Fibroblast of lung (primary cell): ENCODE measurements at places on chromosomes 5 and 9. TPM values are rescaled to one million over a fixed set of nuclear protein-coding genes. Genes with fewer than 3 reads are reported as not detected.

GRCh38 chr9:97804059-97804365, 49.0 kb upstream of the FOXE1 start:
- no peak for DNase-seq

GRCh38 chr5:122751293-122751782, 23.5 kb upstream of the SNX2 start:
- DNase-seq: peak; percentile 75

DNA sequence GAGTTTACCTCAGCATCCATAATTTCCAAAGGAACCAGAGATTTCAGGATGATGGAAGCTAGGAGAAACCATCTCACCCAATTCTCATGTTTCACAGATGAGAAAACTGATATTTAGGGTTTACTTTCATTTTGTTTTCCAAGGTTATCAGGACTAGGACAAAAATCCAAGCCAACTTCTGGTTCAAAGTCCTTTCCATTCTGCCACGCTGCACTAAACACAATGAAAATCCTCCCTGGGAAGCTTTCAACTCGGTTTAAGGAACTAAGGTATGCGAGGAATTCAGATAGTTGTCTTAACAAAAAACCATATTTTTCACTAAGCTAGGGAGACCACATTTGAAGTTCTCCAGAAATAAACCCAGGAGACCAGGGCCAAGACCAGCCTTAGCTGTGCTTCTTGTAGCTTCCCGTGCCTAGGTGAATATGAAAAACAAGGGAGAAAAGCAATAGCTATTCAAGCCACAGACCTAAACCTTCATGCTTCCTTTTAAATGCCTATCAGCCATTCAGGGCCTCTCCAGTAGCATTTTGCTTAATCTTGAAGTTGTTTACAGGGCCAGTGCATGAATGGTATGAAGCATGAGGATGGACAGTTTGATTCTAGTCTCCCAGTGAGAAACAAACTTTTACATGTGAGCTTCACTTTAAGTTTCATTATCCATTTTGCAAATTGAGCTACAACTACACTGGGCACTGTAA, 167.9 kb downstream of the DENND1A start:
- DNase-seq: peak; percentile 62

DNA sequence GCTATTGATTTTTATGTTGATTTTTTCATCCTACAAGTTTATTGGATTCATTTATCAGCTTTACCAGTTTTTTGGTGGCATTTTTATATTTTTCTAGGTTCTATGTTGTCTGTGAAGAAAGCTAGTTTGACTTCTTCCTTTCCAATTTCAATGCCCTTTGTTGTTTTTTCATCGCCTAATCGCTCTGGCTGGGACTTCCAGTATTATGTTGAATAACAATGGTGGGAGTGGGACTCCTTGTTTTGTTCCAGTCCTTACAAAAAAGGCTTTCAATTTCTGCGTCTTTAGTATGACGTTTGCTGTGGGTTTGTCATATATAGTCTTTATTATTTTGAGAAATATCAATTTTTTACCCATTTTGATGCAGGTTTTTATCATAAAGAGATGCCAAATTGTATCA, 175.6 kb upstream of the CCNH start:
- no peak for DNase-seq

- DNase-seq: no peak
Observed at GRCh38 chr5:140312791-140313189, 9.9 kb upstream of the PFDN1 start.

SHISAL2B gene
- not detected in 2 replicates for polyA plus RNA-seq

GNA14 gene
- 0.25 and 0.52 TPM in 2 replicates for polyA plus RNA-seq

LMX1B gene
- not detected in 2 replicates for polyA plus RNA-seq

TEX53 gene
- not detected in 2 replicates for polyA plus RNA-seq
